ENCODE measurements at places on chromosomes 1 and 21. TPM values are rescaled to one million over a fixed set of nuclear protein-coding genes. Genes with fewer than 3 reads are reported as not detected.

Gene TNFRSF8
- total RNA-seq, result 0.82 TPM

Gene EXTL1
- total RNA-seq, result 11.3 TPM

Gene CDKN2C
- 12.8 TPM for total RNA-seq

Gene UBXN11
- total RNA-seq, result 11.6 TPM

Gene CNR2
- total RNA-seq, result not detected

Gene CD1C
- 0.41 TPM for total RNA-seq

Gene BARHL2
- not detected for total RNA-seq

Gene KRTAP21-2
- not detected for total RNA-seq

Gene EDN2
- 0.47 TPM for total RNA-seq

Gene NOS1AP
- total RNA-seq, result 6.2 TPM

Gene MFAP2
- total RNA-seq, result 3.0 TPM

Gene WDR64
- not detected for total RNA-seq

Gene KIF21B
- total RNA-seq, result 0.47 TPM

- no peaks in the 10 kb centered on the region for H3K36me3 ChIP-seq
- H3K4me3 ChIP-seq, result peak overlapping the region; percentile 76
- peaks cover 59% of the 10 kb centered on the region for H3K27me3 ChIP-seq
- no peak for DNase-seq
- H3K27ac ChIP-seq, result no peak overlapping the region
These were observed 2.1 kb downstream of the KIF26B start for GRCh38 chr1:245156736-245157505.

DNA sequence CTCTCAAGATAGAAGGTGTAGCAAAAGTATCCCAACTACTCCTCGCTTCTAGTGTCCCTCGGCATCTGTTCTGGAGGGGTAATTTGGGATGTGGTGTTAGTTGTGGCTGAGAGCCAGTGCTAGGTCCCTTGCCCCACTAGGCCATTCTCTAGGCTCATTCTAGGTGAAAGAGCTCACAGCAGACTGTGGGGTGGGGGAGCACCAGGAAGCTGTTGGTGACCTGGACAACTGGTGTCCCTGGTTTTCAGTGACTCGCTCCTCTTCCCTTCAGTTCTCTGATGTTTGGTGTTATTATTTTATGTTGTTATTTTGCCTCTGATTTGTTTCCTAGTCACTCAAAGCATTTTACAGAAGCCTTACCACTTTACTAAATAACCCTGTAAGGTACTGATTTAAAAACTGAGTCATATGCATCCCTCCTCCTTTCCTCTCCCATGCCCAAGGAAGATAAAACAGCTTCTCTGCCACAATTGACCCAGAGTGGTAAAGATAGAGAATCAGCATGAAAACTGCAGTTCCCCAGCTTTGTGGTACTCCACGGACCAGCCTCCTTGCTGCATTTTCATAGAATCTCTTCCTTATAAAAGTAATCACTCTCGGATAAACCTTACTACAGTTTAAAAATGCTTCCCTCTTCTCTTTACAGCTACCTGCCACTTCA lies 14.1 kb downstream of the DYRK3 start:
- H3K27me3 ChIP-seq, result no peaks in the 10 kb centered on the region
- peaks cover 18% of the 10 kb centered on the region for H3K36me3 ChIP-seq
- no peak for DNase-seq
- peaks cover 65% of the 10 kb centered on the region for H3K4me1 ChIP-seq

DNA sequence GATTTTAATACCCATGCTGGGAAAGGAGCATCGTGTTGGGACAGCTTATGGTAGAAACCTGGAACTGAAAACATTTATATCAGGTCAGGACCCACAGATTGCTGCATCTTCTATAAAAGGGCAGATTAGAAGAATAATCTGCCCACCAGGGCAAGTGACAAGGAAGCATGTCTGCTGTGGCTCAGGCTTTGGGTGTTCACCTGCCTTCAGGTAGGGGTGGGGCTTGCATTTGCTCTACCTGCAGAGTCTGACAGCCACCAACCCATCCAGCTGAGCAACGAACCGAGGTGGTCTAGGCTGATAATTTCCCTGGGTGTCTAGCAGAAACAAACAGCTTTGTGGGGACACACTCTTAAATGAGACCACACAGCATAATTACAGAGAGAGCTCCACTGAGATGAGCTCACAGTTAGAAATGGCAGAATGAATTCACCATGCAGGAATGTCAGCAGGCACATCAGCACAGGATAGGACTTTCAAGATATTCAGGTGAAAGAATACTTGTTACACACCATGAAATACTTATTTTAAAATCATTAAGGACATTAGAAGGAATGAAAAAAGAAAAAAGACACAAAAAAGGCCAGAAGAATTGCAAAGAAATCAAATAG lies 36.1 kb upstream of the B3GALT5 start:
- H3K36me3 ChIP-seq, result no peaks in the 10 kb centered on the region
- DNase-seq, result no peak
- peaks cover 8% of the 10 kb centered on the region for H3K4me1 ChIP-seq
- H3K27ac ChIP-seq, result no peak overlapping the region

GRCh38 chr1:206685334-206685768 lies 646 bp downstream of the MAPKAPK2 start:
- peak overlapping the region; percentile 85 for H3K4me3 ChIP-seq
- H3K27ac ChIP-seq, result peak overlapping the region; percentile 97
- H3K4me1 ChIP-seq, result peaks cover 63% of the 10 kb centered on the region
- no peaks in the 10 kb centered on the region for H3K27me3 ChIP-seq
- DNase-seq, result no peak
- H3K36me3 ChIP-seq, result no peaks in the 10 kb centered on the region

- peaks cover 35% of the 10 kb centered on the region for H3K4me1 ChIP-seq
- no peak for DNase-seq
- no peak overlapping the region for H3K4me3 ChIP-seq
- H3K36me3 ChIP-seq, result no peaks in the 10 kb centered on the region
These were observed 30.0 kb downstream of the IRF2BP2 start for GRCh38 chr1:234579967-234580366.

DNA sequence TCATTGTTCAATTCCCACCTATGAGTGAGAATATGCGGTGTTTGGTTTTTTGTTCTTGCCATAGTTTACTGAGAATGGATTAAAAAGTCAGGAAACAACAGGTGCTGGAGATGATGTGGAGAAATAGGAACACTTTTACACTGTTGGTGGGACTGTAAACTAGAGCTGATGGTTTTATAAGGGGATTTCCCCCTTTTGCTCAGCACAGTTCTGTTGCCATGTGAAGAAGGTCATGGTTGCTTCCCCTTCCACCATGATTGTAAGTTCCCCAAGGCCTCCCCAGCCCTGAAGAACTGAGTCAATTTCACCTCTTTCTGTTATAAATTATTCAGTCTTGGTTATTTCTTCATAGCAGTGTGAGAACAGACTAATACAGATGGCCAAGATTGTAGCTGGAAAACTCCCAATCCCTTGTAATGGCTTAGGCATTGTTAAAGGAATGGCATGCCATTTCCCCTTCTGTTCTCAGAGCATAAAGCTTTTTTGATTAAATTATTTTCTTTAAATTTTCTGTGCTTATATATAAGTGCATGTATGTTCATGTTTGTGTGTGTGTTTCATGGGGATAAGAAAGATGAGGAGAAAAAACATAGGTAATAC lies 144.8 kb downstream of the BACH1 start:
- H3K27ac ChIP-seq, result no peak overlapping the region
- no peak for DNase-seq
- no peaks in the 10 kb centered on the region for H3K36me3 ChIP-seq
- no peak overlapping the region for H3K4me3 ChIP-seq

DNA sequence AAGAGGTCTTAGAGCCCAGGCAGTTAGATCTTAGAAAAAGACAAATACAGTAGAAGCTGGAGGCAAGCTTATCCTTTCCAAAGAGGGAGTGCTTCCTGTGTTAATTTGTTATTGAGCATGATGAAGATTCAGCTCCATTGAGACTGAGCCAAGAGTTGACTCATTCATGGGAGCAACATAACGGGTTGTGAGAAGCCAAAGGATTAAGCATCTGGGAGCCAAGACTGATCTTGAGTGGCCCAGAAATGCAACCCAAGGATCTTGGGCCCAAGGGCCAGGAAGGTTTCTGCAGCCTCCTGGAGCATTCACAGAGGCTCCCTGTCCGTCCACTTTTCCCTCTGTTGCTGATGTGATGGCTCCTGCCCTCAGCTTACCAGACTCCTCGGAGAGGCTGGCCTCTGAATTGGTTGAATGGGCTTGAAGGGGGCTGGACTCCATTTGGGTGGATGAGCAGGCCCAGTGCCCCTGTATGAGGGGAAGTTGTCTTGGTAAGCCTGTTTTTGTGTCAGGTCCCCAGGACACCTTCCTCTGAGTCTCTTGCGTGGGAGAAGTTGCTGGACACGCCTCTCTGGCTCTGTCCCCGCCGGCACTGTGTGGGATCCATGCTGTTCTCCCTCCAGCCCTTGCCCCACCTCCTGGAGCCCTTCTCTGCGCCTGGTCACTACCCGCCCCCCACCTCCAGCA lies 42.4 kb downstream of the PDE9A start:
- no peak overlapping the region for H3K4me3 ChIP-seq
- peaks cover 4% of the 10 kb centered on the region for H3K36me3 ChIP-seq
- no peak for DNase-seq
- peaks cover 21% of the 10 kb centered on the region for H3K27me3 ChIP-seq

DNA sequence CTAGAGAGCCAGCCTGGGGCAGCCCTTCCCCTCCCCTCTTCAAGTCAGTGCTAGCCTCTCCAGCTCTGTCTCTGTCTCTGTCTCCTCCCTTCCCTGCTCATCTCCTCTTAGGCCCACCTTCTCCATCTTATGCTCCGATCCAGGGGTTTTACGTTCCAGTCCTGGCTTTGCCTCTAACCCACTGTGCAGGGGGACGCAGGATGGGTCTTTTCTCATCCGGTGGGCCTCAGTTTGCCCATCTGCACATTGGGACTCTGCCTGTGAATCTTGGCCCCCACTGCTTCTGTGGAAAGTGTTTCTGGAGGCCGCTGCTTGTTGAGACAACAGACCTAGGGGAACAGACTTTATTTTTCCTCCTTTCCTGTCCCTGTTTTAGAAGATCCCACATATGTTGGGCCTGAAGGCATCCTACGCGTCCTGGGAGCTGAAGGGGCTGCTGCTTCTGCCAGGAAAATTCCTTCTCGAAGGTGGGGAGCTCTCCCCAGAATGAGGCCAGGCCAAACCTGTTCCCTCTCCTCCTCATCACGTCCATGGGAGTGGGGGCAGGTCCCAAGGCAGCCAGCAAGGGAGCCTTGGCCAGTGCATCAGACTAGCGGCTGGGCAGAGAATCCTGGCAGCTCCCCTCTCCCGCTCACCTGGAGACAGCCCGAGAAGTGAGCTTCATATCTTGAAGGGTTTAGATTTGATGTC lies 99.5 kb upstream of the CSF3R start:
- no peaks in the 10 kb centered on the region for H3K4me1 ChIP-seq
- no peak for DNase-seq
- H3K4me3 ChIP-seq, result no peak overlapping the region
- no peaks in the 10 kb centered on the region for H3K36me3 ChIP-seq
- H3K27me3 ChIP-seq, result peaks cover 87% of the 10 kb centered on the region

- H3K27me3 ChIP-seq, result no peaks in the 10 kb centered on the region
- peak overlapping the region; percentile 45 for H3K27ac ChIP-seq
- H3K4me1 ChIP-seq, result peaks cover 84% of the 10 kb centered on the region
- no peak overlapping the region for H3K4me3 ChIP-seq
- no peaks in the 10 kb centered on the region for H3K36me3 ChIP-seq
These were observed 10.4 kb downstream of the CAMTA1 start for GRCh38 chr1:6795661-6796060.

DNA sequence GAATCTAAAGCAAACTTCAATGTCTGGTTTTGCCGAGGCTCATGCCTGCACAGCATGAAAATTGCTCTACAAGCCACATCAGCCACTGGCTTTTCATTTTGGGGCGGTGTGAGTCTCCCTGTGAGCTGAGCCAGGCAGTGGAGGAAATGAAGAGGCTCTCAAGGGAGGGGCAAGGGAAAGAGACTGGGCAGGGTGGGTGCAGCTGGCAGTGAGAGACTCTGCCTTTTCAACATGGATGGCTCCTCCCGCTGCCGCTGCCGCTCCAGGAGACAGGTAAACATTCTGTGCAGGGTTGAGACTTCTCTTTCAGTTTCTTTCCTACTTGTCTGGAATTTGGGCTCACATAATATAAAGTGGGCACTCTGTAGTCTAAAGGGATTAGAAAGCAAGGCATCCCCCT lies 11.3 kb upstream of the CTSE start:
- DNase-seq, result no peak
- H3K27me3 ChIP-seq, result peaks cover 44% of the 10 kb centered on the region
- no peak overlapping the region for H3K4me3 ChIP-seq
- H3K27ac ChIP-seq, result no peak overlapping the region
- H3K36me3 ChIP-seq, result no peaks in the 10 kb centered on the region

GRCh38 chr21:18252256-18252655 lies 7.6 kb downstream of the CHODL start:
- H3K4me1 ChIP-seq, result no peaks in the 10 kb centered on the region
- H3K27me3 ChIP-seq, result no peaks in the 10 kb centered on the region
- no peaks in the 10 kb centered on the region for H3K36me3 ChIP-seq
- no peak for DNase-seq
- no peak overlapping the region for H3K4me3 ChIP-seq
- peak overlapping the region; percentile 16 for H3K27ac ChIP-seq

GRCh38 chr21:29299916-29300806 lies 1.4 kb downstream of the BACH1 start:
- no peaks in the 10 kb centered on the region for H3K27me3 ChIP-seq
- H3K4me1 ChIP-seq, result peaks cover 72% of the 10 kb centered on the region
- H3K27ac ChIP-seq, result peak overlapping the region; percentile 95
- no peaks in the 10 kb centered on the region for H3K36me3 ChIP-seq

GRCh38 chr1:167641786-167642500 lies 11.9 kb downstream of the RCSD1 start:
- H3K4me1 ChIP-seq, result peaks cover 74% of the 10 kb centered on the region
- no peak overlapping the region for H3K4me3 ChIP-seq
- no peak for DNase-seq
- no peak overlapping the region for H3K27ac ChIP-seq

DNA sequence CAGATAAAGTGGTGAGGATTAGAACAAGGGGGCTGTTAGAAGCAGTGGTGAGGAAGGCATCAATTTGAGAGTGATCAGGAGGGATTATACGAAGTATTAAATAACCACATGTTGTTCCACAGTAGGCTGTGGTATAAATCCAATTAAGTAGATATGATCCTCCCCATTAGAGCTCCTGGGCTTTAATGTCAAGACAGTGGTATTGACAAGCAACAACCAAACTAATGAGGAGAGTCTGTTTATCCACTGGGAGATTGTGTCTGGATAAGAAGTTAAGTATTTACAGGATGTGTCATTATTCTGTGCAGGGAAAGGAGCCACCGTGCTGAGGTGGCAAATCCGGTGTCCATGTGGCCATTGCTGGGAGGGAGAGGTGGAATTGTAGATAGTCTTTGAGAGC lies 5.8 kb downstream of the ACTN2 start:
- DNase-seq, result no peak
- H3K4me3 ChIP-seq, result peak overlapping the region; percentile 77
- H3K4me1 ChIP-seq, result peaks cover 53% of the 10 kb centered on the region
- peaks cover 36% of the 10 kb centered on the region for H3K27me3 ChIP-seq
- peak overlapping the region; percentile 94 for H3K27ac ChIP-seq

- H3K27ac ChIP-seq, result no peak overlapping the region
- H3K36me3 ChIP-seq, result peaks cover 8% of the 10 kb centered on the region
- DNase-seq, result no peak
- no peak overlapping the region for H3K4me3 ChIP-seq
These were observed 40.7 kb downstream of the XPR1 start for GRCh38 chr1:180672505-180672904.

DNA sequence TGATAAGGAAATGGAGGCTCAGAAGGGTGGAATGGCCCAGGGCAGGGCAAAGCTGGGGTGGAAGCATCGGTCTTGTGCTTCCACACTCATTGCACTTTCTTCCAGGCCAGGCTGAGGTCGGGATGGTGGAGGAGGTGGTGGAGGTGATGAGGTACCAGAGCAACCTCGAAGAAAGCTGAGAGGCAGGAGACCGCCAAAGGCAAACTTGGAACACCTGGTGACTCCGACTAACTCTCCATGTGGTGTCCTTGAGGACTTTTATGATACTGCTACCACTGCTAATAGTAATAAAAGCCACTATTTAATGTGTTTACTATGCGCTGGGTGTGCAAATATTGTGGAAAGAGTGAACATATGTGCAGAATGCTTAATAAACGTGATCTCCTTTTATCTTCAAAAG lies 16.9 kb upstream of the BTG2 start:
- no peaks in the 10 kb centered on the region for H3K36me3 ChIP-seq
- no peak for DNase-seq
- peaks cover 73% of the 10 kb centered on the region for H3K4me1 ChIP-seq
- peak overlapping the region; percentile 90 for H3K27ac ChIP-seq
